ENCODE measurements at places on chromosomes 16 and 17.

- no peak for DNase-seq
Observed at GRCh38 chr16:77711775-77712174, 10.5 kb upstream of the NUDT7 start.

- no peak for DNase-seq
Observed at GRCh38 chr17:39835038-39835786, 28.9 kb downstream of the IKZF3 start.

DNA sequence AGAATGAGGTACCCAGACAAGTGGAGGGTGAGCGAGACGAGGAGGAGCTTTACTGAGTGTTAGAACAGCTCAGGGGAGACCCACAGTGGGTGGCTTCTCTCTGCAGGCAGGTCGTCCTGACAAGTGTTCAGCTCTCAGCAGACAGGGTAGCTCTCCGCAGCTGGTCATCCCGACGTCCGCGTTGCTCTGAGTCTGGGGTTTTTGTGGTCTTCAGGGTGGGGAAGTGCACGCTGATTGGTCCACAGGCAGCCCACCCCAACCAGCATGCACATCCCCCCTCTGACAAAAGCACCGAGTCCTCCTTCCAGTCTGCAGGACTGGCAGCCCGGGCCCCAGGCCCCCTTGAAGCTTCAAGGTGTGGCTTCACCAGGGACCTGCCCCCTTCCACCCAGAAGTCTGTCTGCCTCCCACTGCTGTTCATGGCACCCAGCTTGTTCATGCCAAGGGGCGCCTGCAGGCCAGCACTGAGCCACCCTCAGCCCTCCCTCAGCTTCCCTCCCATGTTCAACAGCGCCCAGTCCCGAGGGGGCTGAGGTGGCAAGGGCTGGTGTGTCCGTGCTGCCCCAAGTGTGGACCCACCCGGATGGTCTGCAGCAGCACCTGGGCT, 19.9 kb upstream of the WDR45B start:
- no peak for DNase-seq

- DNase-seq = no peak
Observed at GRCh38 chr17:19574956-19575355, 41.3 kb downstream of the SLC47A1 start.

- DNase-seq = no peak
Observed at GRCh38 chr16:66494916-66495315, 55.0 kb downstream of the TK2 start.

DNA sequence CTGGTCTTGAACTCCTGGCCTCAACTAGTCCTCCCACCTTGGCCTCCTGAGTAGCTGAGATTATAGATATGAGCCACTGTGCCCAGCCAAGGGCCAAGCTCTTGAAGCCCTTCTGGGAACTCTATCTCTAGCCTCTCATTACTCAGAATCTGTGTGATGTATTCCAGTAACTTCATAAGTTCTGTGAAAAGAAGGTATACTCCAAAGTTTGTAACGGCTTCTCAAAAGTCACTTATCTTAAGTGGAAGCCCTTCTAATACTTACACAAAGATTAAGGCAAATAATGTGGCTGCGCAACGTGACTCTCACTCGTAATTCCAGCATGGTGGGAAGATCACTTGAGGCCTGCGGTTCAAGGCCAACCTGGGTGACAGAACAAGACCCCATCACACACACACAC, 19.1 kb upstream of the ATP6V0C start:
- no peak for DNase-seq

- DNase-seq = peak; percentile 14
Observed at GRCh38 chr17:76753061-76753961, 15.4 kb downstream of the MFSD11 start.

DNA sequence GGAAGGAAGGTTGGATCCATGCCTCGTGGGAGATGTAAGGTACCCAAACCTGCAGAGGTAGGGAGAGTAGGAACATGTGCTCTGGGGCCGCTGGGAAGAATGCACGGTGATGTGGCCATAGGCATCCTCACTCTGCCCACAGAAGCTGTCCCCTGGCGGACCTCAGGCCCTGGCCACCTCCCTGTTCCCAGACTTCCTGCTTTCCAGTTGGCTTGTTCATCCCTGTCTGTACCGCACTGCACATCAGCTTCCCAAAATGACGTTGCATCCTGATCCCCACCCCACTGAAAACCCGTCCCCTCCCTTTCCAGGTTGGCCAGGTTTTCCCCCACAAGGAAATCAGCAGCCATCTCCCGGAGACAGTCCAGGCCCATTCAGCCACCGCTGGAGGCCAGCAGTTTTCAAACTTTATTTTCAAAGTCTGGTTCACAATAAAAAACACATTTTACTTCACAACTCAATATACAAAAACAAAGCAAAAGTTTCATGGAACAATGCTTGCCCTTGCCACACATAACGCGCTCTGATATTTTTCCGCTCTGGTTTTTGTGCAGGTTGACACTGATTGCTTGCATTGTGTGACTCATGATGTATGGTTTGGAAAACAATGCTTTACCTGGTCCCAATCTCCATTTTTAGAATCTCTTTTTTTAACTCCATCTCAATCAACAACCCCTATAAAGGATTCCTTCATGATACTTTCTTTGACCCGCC, 143.0 kb downstream of the GAS7 start:
- DNase-seq = no peak

GRCh38 chr16:57837305-57838125, 35.2 kb upstream of the KIFC3 start:
- DNase-seq = no peak

DNA sequence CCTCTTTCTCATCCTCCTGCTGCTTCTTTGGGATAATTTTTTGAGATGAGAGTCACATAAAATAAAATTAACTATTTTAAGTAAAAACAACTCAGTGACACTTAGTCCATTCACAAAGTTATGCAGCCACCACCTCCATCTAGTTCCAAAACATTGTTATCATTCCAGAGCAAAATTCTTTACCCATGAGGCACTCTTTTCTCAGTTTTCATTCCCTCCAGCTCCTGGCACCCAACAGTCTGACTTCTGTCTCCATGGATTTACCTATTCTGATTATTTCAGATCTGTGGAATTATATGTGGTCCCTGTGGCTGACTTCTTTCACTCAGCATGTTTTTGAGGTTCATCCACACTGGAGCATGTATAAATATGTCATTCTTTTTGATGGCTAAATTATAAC, 239.9 kb upstream of the DYNLRB2 start:
- no peak for DNase-seq

- no peak for DNase-seq
Observed at GRCh38 chr16:85350146-85350728, 238.0 kb upstream of the CIBAR2 start.

DNA sequence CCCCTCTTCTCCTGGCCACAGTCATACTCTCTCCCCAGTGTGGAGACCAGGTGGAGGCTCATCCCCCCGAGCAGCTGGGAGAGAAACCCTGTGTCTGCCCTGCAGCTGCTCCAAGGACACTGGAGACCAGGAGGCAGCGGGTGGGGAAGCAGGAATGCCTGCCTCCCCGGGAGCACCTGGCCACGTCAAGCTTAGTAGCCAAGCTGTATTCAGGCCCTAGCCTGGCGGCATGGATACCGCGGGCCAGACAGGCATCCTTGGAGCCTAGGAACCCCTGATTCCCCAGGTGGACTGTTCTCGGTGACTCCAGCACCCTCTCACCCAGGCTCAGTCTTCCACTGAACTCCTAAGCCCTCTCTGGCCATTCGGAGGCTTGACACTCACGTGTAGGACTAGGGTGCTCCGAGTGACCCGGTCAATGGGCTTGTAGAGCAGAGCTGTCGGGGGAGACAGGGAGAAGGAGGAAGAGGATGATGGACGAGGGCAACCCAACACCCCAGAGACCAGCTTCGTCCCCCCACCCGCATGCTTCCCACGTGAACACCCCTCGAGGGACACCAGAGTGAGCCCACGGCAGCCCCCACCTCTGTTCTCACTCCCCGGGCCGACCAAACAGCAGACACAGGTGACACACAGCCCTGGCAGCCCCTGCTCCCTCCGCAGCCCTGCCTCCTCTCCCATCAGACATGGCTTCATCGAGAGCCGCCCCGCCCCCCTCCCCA, 76.5 kb downstream of the TIMM22 start:
- no peak for DNase-seq

GRCh38 chr17:32315171-32315570, 26.8 kb downstream of the C17orf75 start:
- DNase-seq = no peak

DNA sequence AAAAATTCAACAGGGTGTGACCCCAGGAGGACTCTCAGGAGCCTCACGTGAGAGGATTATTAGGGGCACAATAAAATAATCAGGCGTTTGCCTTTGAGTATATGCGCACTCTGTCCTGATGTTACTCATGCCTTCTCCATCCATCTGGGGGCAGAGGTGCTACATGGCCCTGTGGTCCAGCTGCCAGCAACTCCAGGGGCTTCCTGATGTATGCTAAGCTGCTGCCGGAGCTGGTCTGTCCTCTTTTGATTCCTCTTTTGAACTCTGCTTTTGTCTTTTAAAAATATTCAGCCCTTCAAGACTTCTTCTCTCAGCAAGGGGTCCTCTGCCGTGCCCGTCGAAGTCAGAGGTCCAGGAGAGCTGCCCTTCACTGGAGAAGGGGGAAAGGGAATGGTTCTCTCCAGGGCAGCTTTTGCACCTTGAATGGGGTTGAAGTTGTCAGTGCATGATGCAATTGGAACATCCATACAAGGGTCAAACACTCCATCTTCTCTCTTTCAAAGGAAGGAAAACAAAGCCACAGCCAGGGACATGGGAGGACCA, 431.4 kb downstream of the SHISA9 start:
- DNase-seq = no peak

- DNase-seq = no peak
Observed at GRCh38 chr17:29505836-29506235, 61.0 kb downstream of the ABHD15 start.

- no peak for DNase-seq
Observed at GRCh38 chr16:3401719-3402397, 843 bp downstream of the ZNF174 start.

DNA sequence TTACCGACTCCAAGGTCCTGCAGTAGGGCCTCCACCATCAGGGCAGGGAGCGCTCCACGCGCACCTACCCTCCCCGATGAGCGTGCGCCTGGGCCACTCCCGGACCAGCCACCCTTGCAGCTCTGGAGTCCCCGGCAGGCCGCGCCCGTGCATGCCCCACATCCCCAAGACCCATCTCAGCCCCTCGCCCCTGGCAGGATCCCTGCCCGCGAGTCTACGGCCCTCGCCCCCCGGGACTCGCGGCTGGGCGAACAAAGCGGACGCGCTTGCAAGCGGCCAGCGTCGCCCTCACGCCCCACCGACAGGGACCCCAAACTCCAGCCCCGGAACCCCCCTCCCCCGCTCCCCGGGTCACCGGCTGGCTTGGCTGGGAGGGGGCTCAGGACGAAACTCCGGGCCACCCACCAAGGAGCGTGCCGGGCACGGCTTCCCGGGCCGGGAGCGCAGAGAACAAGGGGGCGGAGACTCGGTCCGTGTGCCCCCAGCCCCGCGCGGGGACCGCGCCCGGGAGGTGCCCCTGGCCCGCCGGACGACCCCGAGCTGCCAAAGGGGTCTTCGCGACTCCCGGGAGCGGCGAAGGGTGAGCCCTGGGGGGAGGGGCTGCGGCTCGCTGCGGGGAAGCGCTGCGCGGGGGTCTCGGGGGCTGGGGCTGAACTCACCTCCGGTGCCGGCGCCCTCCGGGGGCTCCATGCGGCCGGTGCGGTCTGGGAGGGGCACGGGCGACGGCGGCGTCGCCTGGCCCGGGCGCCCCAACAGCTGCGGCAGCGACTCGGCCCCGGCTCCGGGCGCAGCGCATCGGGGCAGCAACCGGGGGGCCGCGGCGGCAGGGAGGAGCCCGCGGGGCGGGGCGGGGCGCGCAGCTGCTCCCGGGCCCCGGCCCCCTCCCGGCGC, at the start of gene DBNDD1:
Gene DBNDD1 (minus strand): TSS at position 805 of the 891 bp plus-strand sequence. CDS start 115 bp downstream, at position 690.
- no peak for DNase-seq

DNA sequence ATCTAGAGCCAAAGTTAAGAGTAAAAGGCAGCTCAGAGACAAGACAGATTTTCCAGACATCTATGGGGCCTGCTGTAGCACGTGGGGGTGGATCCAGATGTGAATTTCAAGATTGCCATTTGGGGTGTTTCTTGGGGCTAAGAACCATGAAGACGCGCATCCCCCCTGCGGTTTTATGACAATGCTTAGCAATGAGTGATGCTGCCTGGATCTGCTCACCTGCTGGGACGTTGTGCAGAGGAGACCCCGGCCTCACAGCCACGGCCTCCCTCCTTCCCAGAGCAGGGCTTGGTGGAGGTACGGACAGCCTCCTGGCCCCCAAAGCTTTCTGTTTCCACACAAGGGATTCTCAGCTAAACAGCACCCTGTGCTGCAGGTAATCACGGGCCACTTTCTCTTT, 151.5 kb upstream of the DYNLRB2 start:
- no peak for DNase-seq

GRCh38 chr16:29107299-29107698, 122.4 kb downstream of the LAT start:
- DNase-seq = no peak

- no peak for DNase-seq
Observed at GRCh38 chr17:39028690-39029089, 61.5 kb upstream of the FBXO47 start.

GRCh38 chr16:27852681-27853080, 210.8 kb downstream of the GSG1L start:
- no peak for DNase-seq

GRCh38 chr17:21231533-21231932, 17.6 kb upstream of the TMEM11 start:
- DNase-seq = no peak

GRCh38 chr17:65483438-65483837, 78.0 kb downstream of the AXIN2 start:
- no peak for DNase-seq

GRCh38 chr17:36923814-36924221, 13.5 kb upstream of the LHX1 start:
- no peak for DNase-seq

DNA sequence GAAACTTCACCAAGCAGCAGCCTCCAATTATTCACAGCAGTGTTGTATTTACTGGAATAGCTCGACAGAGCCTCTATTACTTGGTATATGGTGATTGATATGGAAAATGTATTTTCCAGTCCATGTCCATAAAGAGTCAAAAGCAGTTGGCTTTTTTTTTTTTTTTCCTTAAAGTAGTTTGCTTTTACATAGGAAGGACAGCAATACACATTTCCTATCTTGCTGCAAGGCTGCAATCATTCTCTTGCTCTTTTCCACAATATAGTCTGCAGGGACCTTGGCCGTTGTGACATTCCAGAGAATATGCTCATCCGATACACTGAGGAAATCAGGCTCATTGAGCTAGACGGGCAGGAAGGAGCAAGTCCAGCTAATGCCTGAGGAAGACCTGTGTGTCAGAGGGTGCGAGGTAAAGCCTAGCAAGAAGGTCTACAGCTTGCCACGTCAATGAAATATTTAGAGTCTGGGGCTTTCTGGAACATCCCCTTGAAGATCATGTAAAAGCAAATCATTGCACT, 131.1 kb downstream of the ENGASE start:
- no peak for DNase-seq

- no peak for DNase-seq
Observed at GRCh38 chr16:81810361-81810760, 31.3 kb downstream of the PLCG2 start.

DNA sequence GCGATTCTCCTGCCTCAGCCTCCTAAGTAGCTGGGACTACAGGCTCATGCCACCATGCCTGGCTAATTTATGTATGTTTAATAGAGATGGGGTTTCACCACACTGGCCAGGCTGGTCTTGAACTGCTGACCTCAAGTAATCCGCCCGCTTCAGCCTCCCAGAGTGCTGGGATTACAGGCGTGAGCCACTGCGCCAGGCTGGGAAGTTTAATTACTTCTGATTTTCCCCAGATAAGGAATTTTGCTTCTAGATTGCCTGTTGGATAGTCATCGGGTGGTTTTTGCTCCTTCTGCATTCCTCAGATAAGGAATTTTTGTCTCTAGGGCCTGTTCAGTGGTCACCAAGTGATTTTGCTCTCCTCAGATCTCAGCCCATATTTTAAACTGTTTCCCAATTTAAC, 112.5 kb downstream of the MAP2K4 start:
- DNase-seq = no peak
